ENCODE measurements at places on chromosomes 2 and 18. TPM values are rescaled to one million over a fixed set of nuclear protein-coding genes. Genes with fewer than 3 reads are reported as not detected.

The MAPRE3 gene
- 43.1 TPM for total RNA-seq

The CHRNG gene
- not detected for total RNA-seq

DNA sequence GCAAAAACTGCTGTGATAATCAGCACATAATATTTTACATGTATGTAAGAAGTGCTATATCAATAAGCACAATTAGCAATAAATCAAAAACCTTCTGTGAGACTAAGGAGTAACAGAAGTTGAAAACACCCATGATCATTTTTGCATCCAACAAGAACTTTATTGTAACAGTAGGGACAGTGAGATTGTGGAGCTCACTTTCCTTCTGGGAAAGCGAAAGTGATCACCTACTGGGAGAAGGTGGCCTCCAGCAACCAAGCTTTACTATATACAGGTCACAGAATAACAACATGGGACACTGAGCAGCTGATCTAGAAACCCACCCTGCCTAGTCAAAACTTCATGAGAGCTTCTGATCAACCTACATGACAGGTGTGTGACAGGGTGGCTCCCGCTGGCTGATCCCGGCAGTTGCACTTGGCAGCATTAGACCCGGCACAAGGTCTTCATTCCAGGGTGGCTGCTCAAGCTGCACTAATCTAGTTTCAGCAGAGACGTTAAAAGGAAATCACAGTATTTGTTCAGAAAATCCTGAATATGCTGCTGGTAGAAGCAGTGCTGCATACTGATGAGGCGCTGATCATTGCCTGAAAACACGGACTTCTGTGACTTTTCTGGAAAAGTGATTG, 63.5 kb upstream of the ARL5A start:
- no peak for DNase-seq

GRCh38 chr2:81050580-81051095, 746.1 kb upstream of the LRRTM1 start:
- DNase-seq, result no peak

DNA sequence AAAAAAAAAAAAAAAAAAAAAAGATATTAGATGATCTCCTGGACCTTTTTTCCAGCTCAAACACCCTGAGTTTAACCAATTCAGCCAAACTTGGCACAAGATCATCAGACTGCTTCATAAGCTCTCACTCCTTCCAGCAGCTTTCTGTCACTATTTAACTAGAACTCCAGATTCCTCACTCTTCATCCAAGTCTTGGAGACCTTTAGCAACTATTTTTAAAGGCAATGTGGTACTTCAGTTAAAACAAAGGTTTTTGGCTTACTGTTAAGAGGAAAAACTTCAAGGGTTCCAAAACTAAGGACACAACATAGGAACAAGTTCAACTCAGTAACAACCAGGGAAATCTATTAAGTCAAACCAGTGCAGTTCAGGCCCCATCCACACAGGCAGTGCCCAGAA, 23.2 kb downstream of the LAMA1 start:
- no peak for DNase-seq

GRCh38 chr2:178908810-178909209, 101.6 kb upstream of the TTN start:
- no peak for DNase-seq

DNA sequence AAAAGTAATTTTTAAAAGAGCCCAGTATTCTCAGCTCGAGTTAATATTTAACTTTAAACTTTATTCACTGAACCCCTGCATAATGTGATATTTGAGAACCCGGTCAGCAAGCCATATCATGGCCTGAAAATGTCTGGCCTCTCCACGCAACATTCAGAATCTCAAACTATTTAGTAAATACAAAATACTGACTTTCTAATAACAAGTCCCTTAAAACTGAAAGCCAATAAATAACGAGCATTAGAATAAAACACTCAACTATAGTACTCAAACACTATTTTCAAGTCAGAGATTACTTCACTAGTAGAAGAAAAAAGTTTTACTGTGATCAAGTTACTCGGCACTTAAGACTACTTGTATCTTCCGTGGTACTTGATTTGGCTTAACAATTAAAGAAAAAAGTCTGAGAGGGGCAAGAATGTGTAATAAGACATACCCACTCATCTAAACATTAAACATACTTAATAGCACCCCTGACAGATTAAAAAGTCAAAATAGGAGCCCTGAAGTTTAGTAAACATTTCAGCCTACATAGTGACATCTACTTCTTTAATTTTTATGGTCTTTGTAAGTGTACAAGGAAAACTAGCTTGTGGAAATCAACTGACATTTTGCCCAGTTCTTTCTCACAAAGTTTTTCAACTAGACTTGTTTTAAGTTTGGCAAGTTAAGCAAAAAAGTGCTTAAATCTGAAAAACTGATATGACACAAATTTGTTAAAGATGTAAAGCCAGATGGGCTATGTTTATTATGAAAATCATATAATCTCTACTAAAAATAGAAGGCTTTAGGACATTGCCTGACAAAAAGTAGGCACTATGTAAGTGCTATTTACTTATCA, 38.2 kb downstream of the RTN4 start:
- no peak for DNase-seq

DNA sequence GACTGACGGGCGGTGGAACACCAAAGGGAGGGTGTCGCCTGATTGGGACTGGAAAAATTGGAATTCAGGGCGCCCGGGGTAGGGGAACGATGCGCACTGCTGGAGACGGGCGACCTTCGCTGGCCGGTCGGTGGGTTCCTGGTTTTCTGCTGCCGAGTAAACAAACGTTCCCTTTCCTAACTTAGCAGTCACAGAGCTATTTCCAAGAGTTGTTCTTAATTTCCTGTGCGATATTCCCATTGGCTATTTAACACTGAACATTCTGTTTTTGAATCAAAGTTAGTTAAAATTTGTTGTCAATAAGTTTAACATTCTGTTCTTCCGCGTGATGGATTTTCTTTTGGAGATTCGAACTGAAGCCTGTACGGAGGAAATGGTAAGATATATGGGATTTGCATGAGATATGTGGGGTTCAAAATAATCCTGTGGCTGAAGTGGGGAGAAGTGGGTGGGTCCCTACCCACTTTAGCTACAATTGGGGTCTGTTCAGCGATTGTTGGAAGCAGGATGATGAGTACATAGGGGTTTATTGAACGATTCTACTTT, 862 bp downstream of the C18orf54 start:
- DNase-seq, result peak; percentile 75

DNA sequence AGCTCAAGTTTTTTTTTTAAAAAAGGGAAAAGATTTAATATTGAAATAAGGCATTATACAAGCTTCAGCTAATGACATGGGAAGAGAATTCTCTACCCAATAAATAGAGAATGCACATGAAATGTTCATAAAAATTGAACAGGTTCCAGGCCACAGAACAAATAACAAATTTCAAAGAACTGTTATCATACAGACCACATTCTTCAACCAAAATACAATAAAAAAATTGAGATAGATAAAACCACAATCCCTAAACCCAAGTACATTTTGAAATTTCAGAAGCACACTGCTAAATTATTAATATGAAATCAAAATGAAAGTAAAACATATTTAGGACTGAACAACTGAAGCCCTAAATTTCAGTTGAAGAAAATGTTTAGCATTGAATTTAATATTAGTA, 89.6 kb downstream of the BCL2 start:
- DNase-seq, result no peak

- no peak for DNase-seq
Observed at GRCh38 chr2:195848119-195848899, 191.3 kb downstream of the SLC39A10 start.

DNA sequence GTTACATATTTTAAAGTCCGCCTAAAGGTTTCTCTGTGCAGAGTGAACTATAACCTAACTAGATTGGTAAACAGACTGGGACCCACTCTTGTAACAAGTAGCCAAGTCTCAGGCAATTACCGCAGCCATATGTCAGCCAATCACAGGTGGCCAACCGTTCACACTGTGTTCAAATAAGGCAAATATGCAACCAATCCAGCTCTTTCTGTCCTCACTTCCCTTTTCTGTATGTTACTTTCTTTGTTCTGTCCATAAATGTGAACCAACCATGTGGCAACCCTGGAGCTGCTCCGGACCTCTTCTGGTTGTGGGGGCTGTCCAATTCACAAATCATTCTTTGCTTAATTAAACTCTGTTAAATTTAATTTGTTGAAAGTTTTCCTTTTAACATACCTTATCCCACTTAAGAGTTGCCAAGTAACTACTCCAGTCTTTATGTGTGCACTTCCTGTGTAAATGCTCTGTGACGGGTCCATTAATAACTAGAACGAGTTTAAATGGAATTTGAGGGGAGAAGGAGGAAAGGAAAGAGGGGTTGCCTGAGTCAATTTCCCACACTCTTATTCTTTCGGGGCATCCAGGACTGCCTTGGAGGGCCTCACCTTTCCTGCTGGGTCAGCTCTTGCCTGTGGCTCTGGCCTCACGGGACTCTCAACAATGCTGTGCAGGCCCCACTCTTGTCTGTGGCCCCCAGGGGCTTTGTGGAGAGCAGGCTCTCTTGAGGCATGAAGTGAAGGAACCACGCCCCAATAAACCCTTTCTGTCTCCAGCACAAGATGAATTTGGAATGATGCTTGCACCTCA, 6.6 kb upstream of the RPL37A start:
- no peak for DNase-seq
